Activated CD4-positive, alpha-beta T cell treated with anti-CD3 and anti-CD28 coated beads, Interleukin-10, Interleukin-2, amounts not matched to agents 100 ng/mL and 50 ng/mL, durations not matched to agents 16 hours and 8 hours (primary cell): ENCODE measurements at places on chromosomes 4 and X.

DNA sequence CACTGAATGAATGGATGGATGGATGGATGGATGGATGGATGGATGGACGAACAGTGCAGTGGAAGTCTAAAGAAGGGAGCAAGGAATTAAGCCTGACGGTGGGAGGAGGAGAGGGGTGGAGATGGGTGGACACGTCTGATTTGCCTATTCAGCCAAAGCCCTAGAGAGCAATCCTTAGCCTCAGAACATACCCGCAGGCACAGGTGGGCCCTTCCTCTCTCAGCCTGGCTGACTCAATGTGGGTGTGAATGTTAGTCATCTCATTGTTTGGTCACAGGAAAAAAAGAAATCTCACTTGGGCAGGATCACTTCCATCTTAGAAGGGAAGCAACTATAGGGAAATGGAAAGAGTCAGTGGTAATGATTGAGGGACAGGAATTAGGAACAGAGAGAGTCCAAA lies 165.9 kb downstream of the PJA1 start:
- DNase-seq: no peak

DNA sequence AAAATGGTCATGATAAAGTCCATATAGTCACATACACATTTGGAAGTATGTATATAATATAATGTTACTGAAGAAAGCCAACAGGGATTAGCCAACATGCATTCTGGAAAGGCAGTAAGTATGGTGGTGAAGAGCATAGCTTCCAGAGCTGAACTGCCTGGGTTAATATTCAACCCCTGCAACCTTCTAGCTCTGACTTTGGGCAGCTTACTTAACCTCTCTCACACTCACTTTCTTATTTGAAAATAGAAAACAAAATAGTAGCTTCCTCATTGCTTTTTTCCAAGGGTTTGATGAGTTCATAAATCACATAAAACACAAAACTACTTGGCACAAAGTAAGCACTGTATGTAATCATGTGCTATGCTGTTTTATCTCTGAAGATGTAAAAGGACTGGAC lies 216.4 kb downstream of the CHIC2 start:
- DNase-seq: no peak

DNA sequence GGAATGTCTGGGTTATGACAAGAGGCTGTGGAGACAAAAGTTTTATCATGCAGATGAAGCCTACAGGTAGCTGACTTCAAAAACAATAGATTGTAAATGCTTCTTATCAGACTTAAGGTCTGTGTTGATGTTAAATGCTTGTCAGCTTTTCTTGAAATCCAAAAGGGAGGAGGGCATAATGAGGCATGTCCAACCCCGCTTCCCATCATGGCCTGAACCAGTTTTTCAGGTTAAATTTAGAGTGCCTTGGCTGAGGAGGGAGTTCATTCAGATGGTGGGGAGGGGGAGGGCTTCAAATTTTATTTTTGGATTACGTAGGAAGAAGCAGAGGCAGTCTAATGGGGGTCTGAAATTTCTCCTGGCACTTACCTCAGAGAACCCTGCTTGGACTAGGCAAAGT lies 207.7 kb upstream of the HDX start:
- no peak for DNase-seq

DNA sequence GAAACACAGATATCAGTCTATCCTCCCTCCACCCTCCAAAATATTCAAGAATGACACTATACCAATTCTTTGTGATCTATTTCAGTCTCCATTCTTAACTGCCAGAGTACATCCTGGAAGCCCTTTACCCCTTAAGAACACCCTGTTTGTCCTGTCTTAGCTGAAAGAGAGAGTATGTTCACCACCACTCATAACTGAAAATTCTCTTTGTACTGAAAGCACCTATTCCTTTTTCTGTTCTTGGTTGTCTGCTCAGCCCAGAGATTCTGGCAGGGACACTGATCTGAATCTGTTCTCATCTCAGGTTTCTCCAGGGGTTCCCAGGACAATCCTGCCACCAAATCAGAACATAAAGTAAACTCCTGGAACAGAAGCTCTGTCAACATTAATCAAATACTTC lies 25.4 kb upstream of the EREG start:
- no peak for DNase-seq

GRCh38 chr4:87042221-87042620 lies 107.4 kb downstream of the AFF1 start:
- DNase-seq: no peak

DNA sequence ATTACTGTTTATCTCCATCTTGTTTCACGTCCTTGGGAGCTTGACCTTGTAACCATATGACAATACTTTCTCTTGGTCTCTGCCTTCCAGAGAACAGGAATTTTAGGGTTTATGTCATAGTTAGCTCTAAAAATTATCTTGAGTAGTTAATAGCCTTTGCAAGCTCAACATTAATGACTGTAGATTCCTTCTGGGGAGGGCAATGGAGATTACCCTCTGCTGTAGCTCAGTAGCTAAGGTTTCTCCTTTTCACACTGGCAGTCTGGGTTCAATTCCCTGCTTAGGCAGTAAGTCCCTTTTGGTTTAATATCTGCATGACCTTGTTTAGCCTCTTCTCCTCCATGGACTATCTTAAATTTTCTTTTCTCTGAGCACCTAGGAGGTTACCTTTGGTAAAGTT lies 181.7 kb upstream of the GPR101 start:
- DNase-seq: no peak

- no peak for DNase-seq
These were observed 221.2 kb downstream of the MID1 start for GRCh38 chrX:10399043-10399741.

DNA sequence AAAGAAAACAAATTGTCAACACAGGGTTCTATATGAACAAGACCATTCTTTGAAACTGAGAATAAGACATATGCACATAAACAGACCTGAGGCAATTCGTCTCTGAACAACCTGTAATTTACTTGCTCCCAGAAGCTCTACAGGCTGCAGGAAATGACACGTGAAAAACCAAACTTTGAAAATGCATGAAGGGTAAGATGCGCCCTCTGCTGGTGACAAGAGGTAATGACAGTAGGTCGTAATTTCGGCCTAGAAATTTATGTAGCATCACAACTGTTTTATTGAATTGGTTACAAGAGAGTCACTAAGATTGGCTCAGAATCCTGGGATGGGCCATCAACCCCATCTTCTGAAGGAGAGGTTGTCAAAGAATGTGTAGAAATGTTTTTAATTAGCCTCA lies 276.5 kb downstream of the PPP4R3C start:
- DNase-seq: peak; percentile 56

GRCh38 chr4:183674153-183674552 lies 15.1 kb downstream of the TRAPPC11 start:
- DNase-seq: no peak

GRCh38 chr4:38223782-38224236 lies 263.6 kb downstream of the PTTG2 start:
- no peak for DNase-seq

DNA sequence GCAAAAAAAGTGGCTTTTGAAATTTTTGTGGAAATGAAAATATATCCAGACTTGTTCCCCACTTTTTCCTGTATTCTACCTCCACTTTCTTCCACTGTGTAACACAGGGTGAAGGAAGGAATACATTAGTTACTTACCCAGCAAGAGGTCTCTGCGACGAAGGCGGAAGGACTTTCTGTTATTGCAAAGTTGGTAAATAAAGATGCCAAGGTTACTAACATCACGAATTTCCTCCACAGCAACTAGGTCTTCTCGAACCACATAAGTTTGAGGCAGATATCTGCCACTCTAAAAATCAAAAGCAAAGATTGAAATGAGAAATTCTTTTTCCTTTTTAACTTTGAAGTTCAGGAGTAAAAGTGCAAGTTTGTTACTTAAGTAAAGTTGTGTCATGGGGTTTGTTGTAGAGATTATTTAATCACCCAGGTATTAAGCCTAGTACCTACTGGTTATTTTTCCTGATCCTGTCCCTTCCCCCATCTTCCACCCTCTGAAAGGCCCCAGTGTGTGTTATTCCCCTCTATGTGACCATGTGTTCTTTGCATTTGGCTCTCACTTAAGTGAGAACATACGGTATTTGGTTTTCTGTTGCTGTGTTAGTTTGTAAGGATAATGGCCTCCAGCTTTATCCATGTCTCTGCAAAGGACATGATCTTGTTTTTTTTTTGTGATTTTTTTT lies 5.8 kb downstream of the ITM2A start:
- peak; percentile 10 for DNase-seq

DNA sequence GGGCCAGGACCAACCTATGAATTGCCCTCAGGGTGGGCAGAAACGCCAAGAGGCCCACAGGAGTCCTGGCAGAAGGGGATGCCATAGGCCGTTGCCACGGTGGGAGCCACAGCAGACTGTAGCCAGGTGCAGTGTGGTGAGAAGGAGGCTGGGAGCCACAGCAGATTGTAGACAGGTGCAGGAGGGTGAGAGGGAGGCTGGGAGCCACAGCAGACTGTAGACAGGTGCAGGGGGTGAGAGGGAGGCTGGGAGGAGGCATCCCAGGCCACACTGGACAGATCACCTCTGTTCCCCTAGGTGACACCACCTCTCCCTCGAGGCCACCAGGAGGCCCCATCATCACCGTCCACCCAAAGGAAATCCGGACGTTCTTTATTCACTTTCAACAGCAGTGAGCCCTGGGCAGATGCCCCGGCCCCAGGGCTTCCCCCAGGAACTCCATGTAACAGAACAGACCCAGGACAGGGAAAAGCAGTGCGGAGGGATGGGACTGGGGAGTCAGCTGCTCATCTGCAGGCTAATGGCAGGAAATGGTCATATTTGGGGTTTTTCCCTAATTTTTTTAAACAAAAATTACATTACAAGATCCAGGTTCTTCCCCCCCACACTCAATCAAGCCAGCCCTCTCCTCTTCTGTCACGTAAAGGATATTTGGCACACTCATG lies 19.5 kb upstream of the MRFAP1 start:
- no peak for DNase-seq

GRCh38 chr4:2295500-2295899 lies 33.6 kb upstream of the MXD4 start:
- no peak for DNase-seq

- no peak for DNase-seq
These were observed 155.6 kb upstream of the PACRGL start for GRCh38 chr4:20544645-20545044.
